ENCODE measurements at places on chromosomes 6 and 20. TPM values are rescaled to one million over a fixed set of nuclear protein-coding genes. Genes with fewer than 3 reads are reported as not detected.

- DNase-seq, result peak; percentile 14
Measured at GRCh38 chr20:39533858-39534257, 571.7 kb downstream of the DHX35 start.

DNA sequence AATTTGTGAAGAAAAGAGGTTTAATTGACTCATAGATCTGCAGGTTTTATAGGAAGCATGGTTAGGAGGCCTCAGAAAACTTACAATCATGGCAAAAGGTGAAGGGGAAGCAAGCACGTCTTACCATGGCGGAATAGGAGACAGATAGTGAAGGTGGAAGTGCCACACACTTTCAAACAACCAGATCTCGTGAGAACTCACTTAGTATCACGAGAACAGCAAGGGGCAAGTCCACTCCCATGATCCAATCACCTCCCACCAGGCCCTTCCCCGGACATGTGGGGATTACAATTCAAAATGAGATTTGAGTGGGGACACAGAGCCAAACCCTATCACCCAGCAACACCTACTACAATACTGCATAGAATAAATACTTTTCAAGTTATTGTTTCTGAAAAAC is 7.3 kb upstream of the HEBP2 start:
- no peak for DNase-seq

DNA sequence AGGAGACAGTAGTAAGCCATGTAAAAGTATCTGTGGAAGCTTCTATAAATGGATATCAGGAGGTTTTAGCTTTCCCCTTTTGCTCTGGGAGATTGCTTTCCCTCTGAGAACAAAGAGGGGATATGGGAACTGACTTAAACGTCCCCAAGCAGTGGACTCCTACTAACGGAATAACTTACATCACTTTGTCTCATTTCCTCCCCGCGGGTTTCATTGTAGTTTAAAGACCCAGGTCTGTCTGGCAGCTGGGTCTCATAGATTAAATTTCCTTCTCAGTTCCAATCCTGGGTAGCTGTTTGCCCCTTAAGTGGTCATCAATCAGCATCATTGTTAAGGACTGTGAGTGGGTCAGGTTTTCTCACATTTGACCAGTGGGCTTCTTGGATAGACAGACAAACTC is 68.7 kb downstream of the PLAGL1 start:
- DNase-seq, result no peak

DNA sequence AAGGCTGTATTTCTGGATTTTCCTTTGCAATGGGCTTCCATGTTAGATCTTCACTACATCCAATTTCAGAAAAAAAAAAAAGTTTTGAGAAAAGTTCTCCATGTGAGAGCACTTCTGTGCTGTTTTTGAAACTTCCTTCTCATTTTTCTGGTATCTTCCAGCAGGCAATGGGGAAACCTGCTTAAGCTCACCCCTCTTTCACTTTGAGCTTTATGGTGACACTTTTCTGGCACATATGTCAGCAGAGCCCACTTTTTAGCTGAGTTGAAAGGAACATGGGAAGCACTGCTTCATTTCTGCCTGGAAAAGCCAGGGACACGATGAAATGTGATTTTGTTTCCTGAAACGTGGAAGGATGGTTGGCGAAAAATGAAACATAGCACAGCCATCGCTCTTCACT is 293.7 kb downstream of the PLCB1 start:
- DNase-seq, result no peak

Gene PRL
- 0.16 TPM for polyA plus RNA-seq

Gene POM121L2
- polyA plus RNA-seq, result not detected

DNA sequence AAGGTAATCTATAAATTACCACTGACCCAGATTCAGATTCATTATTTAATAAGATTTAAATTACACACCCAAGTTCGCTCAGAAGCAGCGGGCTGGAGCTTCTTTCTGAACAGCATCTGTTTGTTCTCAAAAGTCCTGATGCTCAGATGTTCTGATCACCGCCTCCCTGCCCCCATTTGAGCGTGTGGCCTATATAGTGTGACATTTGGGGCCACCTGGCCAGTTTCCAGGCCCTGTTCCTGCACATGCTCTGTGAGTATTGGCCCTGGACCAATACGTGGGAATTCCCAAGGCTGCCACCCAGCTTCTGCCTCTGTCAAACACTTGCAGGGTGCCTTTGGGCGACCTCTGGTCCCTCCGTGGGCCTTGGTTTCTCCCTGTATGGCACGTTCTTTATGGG is 228.8 kb downstream of the TFAP2C start:
- no peak for DNase-seq

- peak; percentile 91 for DNase-seq
Measured at GRCh38 chr6:31087494-31088089, 24.8 kb downstream of the C6orf15 start.

GRCh38 chr6:43185391-43185985 is 3.5 kb downstream of the CUL9 start:
- no peak for DNase-seq

DNA sequence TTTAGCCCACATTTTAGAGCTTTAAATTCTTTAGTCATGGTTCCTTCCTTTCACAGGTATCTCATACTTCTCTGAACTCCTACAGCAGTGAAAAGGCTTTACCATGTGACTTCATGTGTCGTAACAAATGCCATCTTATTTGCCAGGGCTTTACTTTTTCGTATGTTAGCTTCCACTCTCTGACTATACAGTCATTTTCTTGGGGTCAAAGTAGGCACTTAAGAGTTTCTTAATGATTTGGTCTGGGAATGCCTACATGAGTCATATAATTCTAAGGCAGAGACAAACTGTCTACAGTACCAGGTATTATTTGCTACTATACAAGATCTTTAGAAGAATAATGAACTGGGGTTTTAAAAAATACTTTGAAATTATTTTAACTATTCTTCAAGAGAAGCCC is 15.0 kb downstream of the RAB23 start:
- DNase-seq, result no peak

Gene C6orf15
- not detected for polyA plus RNA-seq

DNA sequence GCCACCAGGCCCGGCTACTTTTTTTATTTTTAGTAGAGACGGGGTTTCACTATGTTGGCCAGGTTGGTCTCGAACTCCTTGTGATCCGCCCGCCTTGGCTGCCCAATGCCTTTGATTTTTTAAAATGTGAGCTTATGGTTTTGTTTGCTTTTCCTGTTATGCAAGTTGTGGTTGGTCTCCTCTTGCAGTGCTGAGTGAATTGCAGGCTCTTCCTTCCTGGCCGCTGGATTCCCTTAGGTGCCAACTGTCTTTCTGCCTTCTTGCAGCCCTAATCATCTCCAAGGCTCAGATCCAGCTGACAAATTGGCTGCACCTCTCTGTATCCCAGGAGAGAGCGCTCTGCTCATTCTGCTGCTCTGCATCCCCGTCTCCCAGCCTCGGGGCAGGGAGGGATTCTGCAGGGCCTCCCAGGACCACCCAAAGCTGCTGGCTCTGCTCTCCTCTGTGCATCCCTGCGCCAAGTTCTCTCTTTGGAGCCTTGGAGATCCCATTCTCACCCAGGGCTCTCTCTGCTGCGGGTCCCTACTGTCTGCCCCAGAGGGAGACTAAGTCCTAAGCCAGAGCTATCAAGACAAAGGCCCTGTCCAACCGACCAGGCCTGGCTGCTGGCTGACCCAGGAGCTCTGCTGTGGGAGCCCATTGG is 14.1 kb upstream of the EMILIN3 start:
- no peak for DNase-seq

DNA sequence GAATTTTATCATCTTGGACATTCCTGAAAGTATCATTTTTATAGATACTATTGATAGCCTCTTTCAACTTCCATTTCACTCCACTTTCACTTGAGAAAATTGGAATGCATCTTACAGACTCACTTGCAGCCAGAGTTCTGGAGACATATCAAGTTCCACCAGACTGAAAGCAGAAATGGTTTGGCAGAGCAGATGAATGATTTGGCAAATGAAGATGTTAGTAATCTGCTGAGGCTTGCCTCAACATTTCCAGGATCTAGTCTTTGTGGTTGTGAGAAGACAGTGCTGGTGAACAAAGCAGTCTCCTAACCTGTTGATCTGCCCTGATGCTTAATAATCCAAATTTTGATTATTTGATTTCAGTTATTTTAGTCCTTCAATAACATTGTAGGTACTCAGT is 202.6 kb downstream of the TRDN start:
- DNase-seq, result no peak

Gene PEX3
- polyA plus RNA-seq, result 25.2 TPM

- DNase-seq, result no peak
Measured at GRCh38 chr20:12827816-12828385, 180.9 kb upstream of the SPTLC3 start.

DNA sequence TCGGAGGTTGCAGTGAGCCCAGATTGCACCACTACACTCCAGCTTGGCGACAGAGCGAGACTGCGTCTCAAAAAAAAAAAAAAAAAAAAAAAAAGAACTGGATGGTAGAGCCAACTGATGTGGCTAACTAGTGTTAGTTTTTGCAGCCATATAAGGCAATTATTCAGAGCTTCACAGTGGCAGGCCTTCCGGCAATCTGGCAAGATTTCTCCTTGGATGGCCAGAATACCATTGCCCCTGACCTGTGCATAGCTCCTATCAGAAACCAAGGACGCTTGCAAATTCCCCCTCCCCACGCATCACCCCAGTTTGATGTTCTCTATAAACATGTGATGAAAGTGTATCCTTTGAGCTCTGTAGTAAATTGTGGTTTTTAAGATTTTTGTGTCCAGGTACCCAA is 127.0 kb downstream of the RNF144B start:
- DNase-seq, result no peak

Gene DEFB121
- not detected for polyA plus RNA-seq

DNA sequence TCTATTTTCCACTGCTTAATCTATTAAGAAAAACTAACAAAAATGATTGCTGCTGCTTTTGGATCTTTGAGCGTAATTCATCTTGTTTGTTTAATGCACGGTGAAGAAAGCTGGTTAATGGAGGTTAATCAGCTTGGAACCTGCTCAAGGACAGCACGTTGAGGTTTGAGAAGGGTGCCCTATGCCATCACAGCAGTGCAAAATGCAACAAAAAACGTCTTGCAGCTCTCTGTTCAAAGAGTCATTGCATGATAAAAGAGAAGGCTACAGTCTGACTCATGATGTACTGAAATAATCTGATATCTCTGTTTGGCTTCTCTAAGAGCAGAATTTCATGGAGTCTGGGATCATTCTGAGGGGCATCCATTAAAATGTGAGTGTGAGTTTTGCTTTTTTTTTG is 80.6 kb upstream of the PREP start:
- peak; percentile 23 for DNase-seq

Gene CABLES2
- polyA plus RNA-seq, result 4.7 TPM

GRCh38 chr6:70388814-70389213 is 24.5 kb upstream of the FAM135A start:
- DNase-seq, result no peak

Gene PGBD1
- polyA plus RNA-seq, result 1.1 TPM

DNA sequence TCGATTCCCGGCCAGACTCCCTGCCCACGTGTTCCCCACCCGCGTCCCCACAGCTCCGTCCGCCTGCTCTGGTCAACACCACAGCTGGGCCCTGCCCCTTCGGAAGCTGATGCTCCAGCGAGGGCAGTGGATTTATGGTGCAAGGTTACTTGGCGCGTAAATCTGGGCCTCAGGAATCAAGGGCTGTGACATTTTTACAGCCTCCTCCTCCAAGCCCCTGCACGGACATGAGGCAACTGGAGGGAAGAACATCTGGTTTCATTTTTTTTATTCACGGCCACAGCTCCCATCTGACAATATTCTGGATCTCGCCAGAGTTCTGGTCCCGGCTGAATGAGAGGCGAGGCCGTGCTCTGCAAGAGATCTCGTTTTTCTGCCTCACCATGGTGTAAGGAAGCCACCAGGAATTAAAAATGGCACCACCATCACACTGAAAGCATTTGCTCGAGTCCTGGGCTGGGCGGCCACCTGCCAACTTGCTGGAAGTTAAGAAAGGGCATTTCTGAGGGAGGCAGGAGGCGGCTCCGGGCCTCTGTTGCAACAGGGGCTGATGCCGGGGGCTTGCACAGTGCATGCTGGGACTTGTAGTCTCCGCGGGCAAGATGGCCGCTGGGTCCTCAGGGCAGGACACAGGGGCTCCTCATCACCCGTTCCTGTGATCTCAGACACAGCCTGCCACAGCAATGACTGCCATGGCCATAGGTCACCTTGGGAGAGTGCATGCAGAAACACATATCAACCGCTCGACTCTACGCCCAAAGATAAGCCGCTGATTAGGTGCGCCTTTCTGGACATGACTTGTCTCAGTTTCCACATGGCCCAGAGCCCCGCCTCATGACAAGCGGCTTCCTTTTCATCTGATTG is 148.5 kb downstream of the LY86 start:
- peak; percentile 86 for DNase-seq

DNA sequence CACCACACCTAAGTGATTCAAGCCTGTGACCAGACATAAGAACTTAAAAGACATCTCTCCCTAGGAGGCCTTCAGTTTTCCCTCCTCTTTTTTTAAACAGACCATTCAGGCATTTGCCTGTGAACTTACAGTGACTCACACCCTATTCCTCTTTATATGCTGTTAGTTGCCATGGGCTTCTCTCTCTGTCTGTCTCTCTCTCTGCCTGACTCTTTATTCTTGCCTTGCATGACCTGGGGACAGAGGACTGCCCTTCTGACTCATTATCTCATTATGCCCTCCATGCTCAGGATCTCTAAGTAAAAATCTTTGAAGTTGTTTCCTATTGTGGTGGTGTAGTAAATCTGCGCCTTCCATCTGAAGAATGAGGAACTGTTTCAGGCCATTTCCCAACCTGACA is 442.2 kb upstream of the MAN1A1 start:
- no peak for DNase-seq

DNA sequence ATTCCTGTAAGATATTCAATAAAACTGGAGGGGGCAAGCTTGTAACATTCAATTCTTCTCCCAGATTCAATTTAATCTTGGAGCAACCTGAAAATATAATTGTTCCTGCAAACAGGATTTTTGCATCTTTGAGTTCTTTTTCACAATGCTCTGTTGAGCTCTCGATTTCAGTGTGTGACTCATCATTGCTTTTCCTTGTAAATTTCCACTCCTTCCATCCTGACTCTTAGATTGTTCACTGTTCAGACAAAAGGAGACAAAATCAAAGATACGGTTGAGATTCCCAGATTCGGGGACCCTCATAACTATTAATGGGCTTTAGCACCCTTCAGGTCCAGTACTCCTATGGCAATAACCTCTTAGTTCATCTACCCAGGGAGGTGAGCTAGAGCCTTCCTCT is 571.9 kb upstream of the CHD6 start:
- no peak for DNase-seq

DNA sequence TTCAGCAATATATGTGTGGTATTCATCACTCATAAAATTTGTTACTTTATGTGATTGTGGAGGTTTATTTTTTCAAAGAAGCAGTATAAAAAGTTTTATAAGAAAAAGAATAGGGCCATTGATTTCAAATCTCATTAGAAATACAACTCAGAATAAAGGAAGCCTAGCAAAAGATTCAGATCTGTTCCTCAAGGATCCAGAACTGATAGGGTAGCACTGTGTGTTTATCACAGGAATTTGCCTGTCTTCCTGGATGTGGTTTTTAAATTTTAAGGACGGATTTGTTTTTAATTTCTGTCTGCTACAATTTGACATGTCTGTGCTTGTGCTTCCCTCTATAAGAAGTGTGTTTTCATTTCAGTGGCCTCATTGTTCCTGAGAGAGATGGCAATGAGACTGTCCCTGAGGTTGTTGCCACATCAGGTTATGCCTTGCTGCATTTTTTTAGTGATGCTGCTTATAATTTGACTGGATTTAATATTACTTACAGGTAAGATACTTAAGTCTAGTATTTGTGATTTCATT is 74.6 kb downstream of the ATRN start:
- no peak for DNase-seq

Gene KIAA1755
- 1.7 TPM for polyA plus RNA-seq
